ENCODE measurements at places on chromosomes 1 and 21. TPM values are rescaled to one million over a fixed set of nuclear protein-coding genes. Genes with fewer than 3 reads are reported as not detected.

The UBASH3A gene
- not detected for total RNA-seq

The MTARC1 gene
- 1.1 TPM for total RNA-seq

The TGFBR3 gene
- total RNA-seq, result 18.1 TPM

The IRF6 gene
- total RNA-seq, result 2.9 TPM

The SH2D5 gene
- total RNA-seq, result 0.98 TPM

The RPE65 gene
- total RNA-seq, result not detected

Measured in vein endothelial cell (primary cell).